ENCODE measurements at places on chromosomes 11 and 22.

DNA sequence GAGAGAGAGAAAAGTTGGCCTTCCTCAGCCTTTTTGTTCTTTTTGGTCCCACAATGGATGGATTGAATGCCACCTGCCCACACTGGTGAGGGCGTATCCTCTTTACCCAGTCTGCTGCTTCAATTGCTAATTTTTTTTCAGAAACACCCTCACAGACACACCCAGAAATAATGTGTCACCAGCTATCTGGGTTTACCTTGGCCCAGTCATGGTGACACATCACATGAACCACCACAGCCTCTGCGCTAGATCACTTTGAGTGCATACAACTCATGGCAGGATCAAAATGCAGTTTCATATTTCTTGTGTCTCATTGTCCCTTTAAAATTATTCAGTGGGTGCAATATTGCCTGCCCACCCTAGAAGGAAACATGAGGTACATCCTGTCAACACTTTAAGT is 63.3 kb downstream of the ADAMTS15 start:
- no peak for ATAC-seq

GRCh38 chr22:29824677-29825076 is 13.4 kb downstream of the ASCC2 start:
- ATAC-seq: no peak

GRCh38 chr11:74532501-74533246 is 39.1 kb upstream of the LIPT2 start:
- ATAC-seq: no peak

DNA sequence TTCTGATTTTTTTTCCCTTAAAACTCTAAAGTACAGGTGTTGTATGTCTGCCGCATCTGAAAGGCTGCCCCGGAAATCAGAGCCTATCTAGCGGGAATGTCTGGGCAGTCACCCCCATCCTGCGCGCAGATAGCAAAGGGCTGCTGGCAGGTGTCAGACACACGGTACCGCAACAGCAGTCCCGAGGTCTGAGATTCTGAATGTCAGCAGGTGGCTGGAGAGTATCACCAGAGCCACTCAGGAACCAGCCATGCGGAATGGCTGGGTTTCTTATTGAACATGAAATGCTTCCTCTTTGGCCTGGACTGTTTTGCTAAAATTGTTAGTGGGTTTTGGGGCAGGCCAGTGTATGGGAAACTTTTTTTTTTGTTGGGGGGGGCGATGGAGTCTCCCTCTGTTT is 53.3 kb downstream of the CERK start:
- no peak for ATAC-seq

DNA sequence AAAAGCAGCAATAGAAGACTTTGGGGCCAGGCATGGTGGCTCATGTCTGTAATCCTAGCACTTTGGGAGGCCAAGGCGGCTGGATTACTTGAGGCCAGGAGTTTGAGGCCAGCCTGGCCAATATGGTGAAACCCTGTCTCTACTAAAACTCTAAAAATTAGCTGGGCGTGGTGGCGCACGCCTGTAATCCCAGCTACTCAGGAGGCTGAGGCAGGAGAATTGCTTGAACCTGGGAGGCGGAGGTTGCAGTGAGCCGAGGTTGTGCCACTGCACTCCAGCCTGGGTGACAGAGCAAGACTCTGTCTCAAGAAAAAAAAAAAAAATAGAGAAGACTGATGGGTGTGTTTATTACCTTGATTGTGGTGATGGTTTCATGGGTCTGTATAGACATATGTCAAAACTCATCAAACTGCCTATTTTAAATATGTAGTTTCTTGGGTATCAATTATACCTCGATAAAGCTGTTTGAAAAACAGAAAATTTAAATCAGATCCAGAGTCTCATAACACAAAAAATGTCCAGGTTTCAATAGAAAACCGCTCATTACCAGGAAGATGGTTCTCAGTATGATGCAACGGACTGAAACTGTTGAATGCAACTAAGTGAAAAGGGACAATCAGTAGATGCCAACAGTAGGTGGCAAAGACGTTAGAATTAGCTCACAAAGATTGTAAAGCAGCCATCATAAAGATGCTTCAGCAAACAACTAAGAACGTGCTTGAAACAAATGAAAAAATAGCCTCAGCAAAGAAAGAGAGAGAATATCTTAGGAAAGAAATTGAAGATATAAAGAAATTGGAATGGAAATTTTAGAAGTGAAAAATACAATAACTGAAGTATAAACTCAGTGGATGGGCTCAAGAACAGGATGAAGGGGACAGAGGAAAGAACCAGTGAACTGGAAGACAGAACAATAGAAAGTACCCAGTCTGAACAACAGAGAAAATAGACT is 33.1 kb upstream of the SEPTIN5 start:
- ATAC-seq: no peak
